ENCODE measurements at places on chromosomes 6 and 20. TPM values are rescaled to one million over a fixed set of nuclear protein-coding genes. Genes with fewer than 3 reads are reported as not detected.

LMBRD1 gene
- total RNA-seq, result 32.2 TPM

TCF21 gene
- total RNA-seq, result not detected

RAET1L gene
- total RNA-seq, result not detected

ELOVL4 gene
- 0.25 TPM for total RNA-seq

ATF6B gene
- total RNA-seq, result 125 TPM

HLA-DQA1 gene
- total RNA-seq, result 8.8 TPM

FAM83C gene
- total RNA-seq, result not detected

ADGRF4 gene
- total RNA-seq, result not detected

NKAIN4 gene
- not detected for total RNA-seq

MICAL1 gene
- 110 TPM for total RNA-seq

SPO11 gene
- not detected for total RNA-seq

MAP3K4 gene
- 44.6 TPM for total RNA-seq

TAF4 gene
- 24.1 TPM for total RNA-seq

COX7A2 gene
- total RNA-seq, result 393 TPM

SYTL3 gene
- 48.5 TPM for total RNA-seq

ANKRD6 gene
- total RNA-seq, result 7.8 TPM

MYBL2 gene
- 65.7 TPM for total RNA-seq

CCN6 gene
- total RNA-seq, result not detected

GRM1 gene
- not detected for total RNA-seq

HDDC2 gene
- 56.1 TPM for total RNA-seq

CTCFL gene
- not detected for total RNA-seq

TEAD3 gene
- total RNA-seq, result 0.14 TPM

SRMS gene
- total RNA-seq, result not detected

TSPO2 gene
- total RNA-seq, result not detected

SOBP gene
- total RNA-seq, result not detected

THBS2 gene
- 0.05 TPM for total RNA-seq

APCDD1L gene
- not detected for total RNA-seq

DHX16 gene
- 36.2 TPM for total RNA-seq

SEL1L2 gene
- not detected for total RNA-seq

CBLN4 gene
- total RNA-seq, result not detected

DUSP15 gene
- total RNA-seq, result not detected

PROKR2 gene
- total RNA-seq, result not detected

ACTL10 gene
- total RNA-seq, result 4.9 TPM

EYA4 gene
- not detected for total RNA-seq

PRDM13 gene
- total RNA-seq, result not detected

SEMG2 gene
- total RNA-seq, result not detected

PHACTR1 gene
- 0.12 TPM for total RNA-seq

C6orf58 gene
- not detected for total RNA-seq

ZSCAN23 gene
- total RNA-seq, result 1.6 TPM

HCRTR2 gene
- total RNA-seq, result not detected

TSBP1 gene
- total RNA-seq, result not detected

FAM217B gene
- 32.1 TPM for total RNA-seq

WFDC5 gene
- not detected for total RNA-seq

SLC16A10 gene
- 3.4 TPM for total RNA-seq

C4A gene
- 4.2 TPM for total RNA-seq

MAP3K7 gene
- total RNA-seq, result 26.4 TPM

TBXT gene
- total RNA-seq, result not detected

PLN gene
- not detected for total RNA-seq

PAX1 gene
- not detected for total RNA-seq

BPIFB2 gene
- total RNA-seq, result not detected

TCF15 gene
- not detected for total RNA-seq

KCNQ5 gene
- 6.2 TPM for total RNA-seq

PBOV1 gene
- total RNA-seq, result not detected

Measured in activated naive CD4-positive, alpha-beta T cell treated with anti-CD3 and anti-CD28 coated beads, Interleukin-2, amount 10 ng/mL, durations not matched to agents 5 hours and 36 hours (primary cell).